ENCODE measurements at places on chromosomes 5 and 9.

GRCh38 chr5:89147031-89147430, 264.0 kb upstream of the MEF2C start:
- no peak for DNase-seq

- no peak for DNase-seq
Measured at GRCh38 chr5:120803282-120803681, 339.2 kb downstream of the PRR16 start.

- DNase-seq, result no peak
Measured at GRCh38 chr9:97072285-97072776, 33.4 kb upstream of the CTSV start.

DNA sequence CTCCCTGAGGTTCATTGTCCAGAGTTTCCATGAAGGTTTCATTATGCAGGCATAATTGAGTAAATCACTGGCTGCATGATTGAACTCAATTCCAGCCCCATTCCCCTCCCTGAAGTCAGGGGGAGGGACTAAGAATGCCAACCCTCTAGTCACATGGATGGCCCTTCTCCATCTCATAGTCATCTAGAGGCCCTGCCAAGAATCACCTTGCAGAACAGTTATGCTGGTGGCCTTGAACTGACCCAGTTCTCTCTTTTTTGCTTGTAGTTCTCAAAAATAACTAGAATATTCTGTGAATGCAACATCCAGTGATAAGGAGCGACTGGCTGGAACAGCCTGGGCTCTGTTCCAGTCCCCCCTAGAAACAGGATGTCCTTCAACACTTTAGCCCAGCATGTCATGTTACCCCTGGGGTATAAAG, 31.7 kb downstream of the SLC35A4 start:
- DNase-seq, result no peak

DNA sequence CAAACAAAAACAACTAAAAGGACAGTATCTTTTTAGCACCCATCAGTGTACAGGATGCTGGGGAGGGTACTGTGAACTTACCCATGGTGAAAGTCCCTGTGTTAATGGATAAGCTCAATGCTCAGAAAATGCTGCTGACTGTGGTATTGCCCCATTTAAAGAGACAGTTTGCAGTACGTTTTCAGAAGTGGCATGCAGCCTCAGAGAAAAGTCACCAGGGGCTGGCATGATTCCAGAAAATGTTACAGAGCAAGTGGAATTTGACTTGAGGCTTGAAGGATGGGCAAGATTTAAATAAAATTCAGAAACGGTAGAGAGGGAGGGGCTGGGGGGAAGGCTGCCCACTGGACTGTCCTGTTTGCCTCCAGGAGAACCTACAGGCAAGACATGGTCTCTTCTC, 7.2 kb downstream of the S1PR3 start:
- no peak for DNase-seq

DNA sequence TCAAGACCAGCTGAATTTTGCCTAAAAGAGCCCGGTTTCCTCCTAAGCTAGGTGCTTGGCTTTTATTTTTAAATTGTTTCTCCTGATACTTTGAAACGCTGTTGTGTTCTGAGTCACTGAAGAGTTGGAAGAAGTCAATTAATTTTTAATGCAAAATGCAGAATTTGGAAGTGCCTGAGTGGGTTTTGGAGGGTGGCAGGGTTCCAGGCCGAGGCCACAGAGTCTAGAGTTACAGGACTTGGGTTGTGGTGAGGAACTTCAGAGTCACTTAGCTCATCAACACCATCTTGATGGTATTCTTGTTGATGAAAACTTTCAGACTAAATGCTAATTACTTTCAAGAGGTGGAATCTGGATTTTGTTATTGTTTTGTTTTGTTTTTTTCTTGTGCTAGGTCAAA, 130.6 kb downstream of the PDZD2 start:
- DNase-seq, result no peak

- no peak for DNase-seq
Measured at GRCh38 chr9:130467316-130467715, 22.6 kb downstream of the ASS1 start.

- no peak for DNase-seq
Measured at GRCh38 chr9:106693558-106693957, 169.4 kb upstream of the ZNF462 start.

DNA sequence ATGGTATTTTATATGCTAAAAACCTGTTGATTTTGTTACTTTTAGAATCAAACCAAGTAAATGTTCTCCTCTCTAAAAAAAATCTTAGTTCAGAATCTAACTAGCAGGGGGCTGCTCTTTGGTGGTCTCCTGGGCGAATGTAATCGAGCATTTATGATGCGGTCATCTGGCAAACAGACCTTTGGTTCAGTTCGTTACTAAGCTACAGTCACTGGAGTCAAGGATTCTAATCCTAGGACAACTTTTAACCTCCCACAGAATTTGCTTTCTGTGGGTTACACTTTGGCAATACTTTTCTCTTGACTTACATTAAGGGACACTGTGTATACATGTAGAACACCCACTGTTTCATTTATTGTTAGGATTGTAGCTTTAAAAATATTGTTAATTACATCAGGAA, 26.3 kb upstream of the FREM1 start:
- no peak for DNase-seq

- DNase-seq, result no peak
Measured at GRCh38 chr5:35182486-35182885, 47.8 kb downstream of the PRLR start.

DNA sequence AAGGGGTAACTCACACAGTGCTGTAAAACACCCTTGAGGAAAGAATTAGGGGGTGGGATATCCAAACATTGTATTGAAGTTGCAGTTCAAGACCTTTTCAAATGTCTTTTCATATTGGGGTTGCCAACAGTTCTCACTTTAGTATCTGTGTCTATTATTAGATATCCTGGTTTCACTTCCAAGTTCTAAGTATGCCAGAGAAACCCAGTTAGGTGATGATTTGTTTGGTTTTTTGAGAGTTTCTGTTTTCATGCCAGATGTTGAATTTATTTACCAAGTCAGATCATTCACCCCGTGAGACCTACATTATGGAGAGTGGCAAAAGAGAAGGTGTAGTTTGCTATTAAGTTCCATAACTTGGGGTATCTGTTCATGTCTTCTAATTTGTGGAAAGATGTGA, 64.5 kb downstream of the C9orf152 start:
- DNase-seq, result no peak
